ENCODE measurements at places on chromosomes 5 and 9. TPM values are rescaled to one million over a fixed set of nuclear protein-coding genes. Genes with fewer than 3 reads are reported as not detected.

Gene ASTN2
- 4.1 TPM for total RNA-seq

Gene SHC3
- 21.8 TPM for total RNA-seq

Gene PCDHB10
- total RNA-seq, result 0.47 TPM

Gene SLC4A9
- total RNA-seq, result not detected

Gene DNM1
- 4.4 TPM for total RNA-seq

Gene CYSRT1
- total RNA-seq, result 1.2 TPM

Gene PTGER4
- 89.6 TPM for total RNA-seq

Measured in adrenal gland (tissue), 19 donors.